Stimulated activated CD4-positive, alpha-beta T cell treated with anti-CD3 and anti-CD28 coated beads, Interleukin-1b, Interleukin-23, amount 100 ng/mL, for 1 hour (primary cell): ENCODE measurements at places on chromosomes 16 and 17.

DNA sequence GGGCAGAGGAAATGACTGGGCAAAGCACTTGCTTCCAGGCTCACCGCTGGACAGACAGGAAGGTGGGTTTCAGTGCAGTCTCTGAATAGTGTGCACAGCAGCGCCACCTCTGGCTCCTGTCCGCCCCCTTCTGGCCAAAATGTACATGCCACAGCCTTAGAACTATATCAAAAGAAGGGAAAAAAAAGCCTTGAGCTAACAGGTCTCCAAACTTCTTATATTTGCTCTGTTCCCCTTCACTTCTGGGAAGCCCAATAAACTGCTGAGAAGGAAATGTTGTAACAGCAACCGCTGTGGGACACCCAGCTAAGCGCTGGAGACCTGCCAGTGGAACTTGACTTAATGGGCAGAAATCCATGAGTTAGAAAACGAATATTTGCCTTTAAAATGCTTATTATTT lies 17.5 kb downstream of the COG7 start:
- peak; percentile 33 for DNase-seq

GRCh38 chr16:83762992-83763358 lies 44.8 kb upstream of the HSBP1 start:
- no peak for DNase-seq

DNA sequence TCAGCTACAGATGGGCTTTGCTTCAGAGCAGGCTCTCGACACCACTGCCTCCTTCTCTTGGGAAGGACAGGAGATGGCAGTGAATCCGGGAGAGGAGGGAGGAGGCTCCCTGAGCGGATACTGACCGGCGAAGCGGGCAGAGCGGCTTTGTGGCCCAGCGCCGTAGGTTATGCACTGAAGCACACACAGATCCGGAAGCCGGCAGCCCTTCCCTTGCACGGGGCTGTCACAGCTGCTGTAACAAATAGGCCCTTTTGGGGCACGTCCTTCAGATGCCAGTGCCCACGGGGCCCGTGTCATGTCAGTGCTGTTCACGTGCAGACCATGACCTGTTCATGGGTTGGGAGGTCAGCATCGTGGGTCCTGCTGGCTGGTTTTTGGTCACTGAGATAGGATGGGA lies 144.7 kb upstream of the CHMP6 start:
- no peak for DNase-seq

DNA sequence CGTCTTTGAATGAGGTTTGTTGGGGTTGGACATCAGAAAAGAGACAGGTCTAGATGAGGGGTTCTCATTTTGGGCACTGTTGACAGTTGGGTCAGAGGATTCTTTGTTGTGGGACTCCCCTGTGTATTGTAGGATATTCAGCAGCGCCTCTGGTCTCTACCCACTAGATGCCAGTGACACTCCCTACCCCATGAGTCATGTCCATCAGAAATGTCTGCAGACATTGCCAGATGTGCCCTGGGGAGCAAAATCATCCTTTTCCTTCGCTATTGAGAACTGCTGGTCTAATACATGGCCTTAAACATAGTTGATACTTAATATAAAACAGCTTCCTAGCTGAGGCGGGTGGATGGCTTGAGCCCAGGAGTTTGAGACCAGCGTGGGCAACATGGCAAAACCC lies 3.1 kb downstream of the ABAT start:
- no peak for DNase-seq

- no peak for DNase-seq
These were observed 6.6 kb downstream of the DHODH start for GRCh38 chr16:72015124-72015523.

DNA sequence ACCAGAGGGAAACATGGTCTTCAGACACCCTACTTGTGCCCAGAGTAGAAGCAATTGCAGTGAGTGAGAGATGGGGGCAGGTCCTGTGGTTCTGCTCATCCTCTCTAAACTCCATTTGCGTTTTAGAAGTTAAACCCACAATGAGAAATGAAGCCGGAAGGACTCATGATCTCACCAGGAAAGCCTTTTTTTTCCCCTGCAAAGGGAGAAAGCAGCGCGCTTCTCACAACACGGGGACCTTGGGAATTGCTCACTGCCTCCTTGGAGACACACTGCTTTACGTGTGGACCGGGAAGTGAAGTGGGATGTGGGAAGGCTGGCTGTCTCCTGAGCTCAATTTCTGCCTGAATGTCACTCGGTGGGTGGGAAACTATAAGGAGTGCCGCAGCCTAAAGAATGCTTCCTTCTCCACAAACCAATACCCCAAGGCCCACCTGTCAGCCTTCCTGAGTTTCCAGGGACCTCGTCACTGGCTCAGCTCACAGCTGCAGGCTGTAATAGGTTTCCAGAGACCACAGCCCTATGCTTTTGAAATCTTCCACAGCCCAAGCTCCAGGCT lies 365.4 kb downstream of the XYLT1 start:
- DNase-seq, result no peak
